ENCODE measurements at places on chromosomes 12 and 14. TPM values are rescaled to one million over a fixed set of nuclear protein-coding genes. Genes with fewer than 3 reads are reported as not detected.

- no peak overlapping the region for H3K27ac ChIP-seq
- no peaks in the 10 kb centered on the region for H3K27me3 ChIP-seq
- H3K36me3 ChIP-seq = no peaks in the 10 kb centered on the region
Measured at GRCh38 chr12:92438641-92439419, 264.0 kb upstream of the PLEKHG7 start.

The SLC10A1 gene
- not detected for total RNA-seq

DNA sequence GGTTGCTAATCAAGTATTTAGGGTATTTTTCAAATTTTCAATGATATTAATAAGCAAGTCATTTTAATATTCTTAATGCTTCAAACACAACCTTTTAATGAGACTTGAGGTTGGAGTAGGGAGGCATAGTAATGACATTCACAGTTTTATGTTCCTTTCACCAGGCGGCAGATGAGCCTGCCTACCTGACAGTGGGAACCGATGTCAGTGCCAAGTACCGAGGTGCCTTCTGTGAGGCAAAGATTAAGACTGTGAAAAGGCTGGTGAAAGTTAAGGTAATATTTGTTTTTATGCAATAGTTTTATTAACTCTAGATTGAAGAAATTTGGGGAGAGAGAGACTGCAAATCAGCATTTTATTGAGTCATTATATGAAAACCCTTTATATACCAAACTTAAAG is 3.1 kb downstream of the ARID4A start:
- H3K4me3 ChIP-seq = no peak overlapping the region
- peaks cover 7% of the 10 kb centered on the region for H3K36me3 ChIP-seq
- DNase-seq = no peak
- peaks cover 13% of the 10 kb centered on the region for H3K4me1 ChIP-seq
- H3K27ac ChIP-seq = no peak overlapping the region
- no peaks in the 10 kb centered on the region for H3K27me3 ChIP-seq

DNA sequence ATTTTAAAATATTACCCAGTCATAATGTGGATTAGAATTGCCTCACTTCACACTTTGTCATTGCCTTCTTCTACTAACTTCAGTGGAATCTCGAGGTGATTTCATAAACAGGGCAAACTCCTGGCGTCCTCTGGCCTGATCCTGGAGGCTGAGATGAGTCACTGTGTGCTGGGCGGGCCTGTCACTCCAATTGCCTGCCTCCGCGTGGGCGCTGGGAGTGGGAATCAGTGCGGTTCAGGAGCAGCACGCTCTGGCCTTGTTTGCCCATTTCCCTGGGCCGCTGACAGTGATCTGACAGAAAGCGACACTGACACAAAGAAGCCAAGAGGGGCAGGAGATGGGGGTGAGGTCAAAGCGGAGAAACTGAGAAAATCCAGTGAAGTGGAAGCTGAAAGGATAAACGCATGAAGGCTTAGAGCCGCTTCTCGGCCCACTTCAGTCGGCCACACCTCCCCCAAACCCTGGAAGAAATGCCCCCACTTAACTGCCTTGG is 29.7 kb downstream of the LGR5 start:
- DNase-seq = no peak
- H3K27me3 ChIP-seq = no peaks in the 10 kb centered on the region
- no peak overlapping the region for H3K4me3 ChIP-seq

GRCh38 chr12:29198901-29199300 is 49.8 kb downstream of the FAR2 start:
- no peaks in the 10 kb centered on the region for H3K27me3 ChIP-seq
- H3K27ac ChIP-seq = no peak overlapping the region
- no peaks in the 10 kb centered on the region for H3K36me3 ChIP-seq
- no peak overlapping the region for H3K4me3 ChIP-seq
- no peak for DNase-seq

DNA sequence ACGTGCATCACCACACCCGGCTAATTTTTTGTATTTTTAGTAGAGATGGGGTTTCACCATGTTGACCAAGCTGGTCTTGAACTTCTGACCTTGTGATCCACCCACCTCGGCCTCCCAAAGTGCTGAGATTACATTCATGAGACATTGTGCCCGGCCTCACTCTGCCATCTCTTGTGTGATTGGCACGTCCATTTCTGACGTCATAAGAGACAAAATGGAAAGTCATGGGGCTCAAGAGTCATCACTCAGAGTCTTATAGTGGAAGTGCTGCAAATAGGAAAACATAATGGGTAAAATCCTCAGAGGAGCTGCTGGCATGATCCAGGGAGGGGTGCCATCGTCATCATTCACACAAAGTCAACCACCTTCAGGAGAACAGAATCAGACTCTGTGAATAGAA is 54.2 kb upstream of the GPATCH2L start:
- H3K27ac ChIP-seq = no peak overlapping the region
- no peak for DNase-seq
- H3K27me3 ChIP-seq = no peaks in the 10 kb centered on the region
- H3K36me3 ChIP-seq = no peaks in the 10 kb centered on the region

The IL26 gene
- total RNA-seq = 3.1 TPM

DNA sequence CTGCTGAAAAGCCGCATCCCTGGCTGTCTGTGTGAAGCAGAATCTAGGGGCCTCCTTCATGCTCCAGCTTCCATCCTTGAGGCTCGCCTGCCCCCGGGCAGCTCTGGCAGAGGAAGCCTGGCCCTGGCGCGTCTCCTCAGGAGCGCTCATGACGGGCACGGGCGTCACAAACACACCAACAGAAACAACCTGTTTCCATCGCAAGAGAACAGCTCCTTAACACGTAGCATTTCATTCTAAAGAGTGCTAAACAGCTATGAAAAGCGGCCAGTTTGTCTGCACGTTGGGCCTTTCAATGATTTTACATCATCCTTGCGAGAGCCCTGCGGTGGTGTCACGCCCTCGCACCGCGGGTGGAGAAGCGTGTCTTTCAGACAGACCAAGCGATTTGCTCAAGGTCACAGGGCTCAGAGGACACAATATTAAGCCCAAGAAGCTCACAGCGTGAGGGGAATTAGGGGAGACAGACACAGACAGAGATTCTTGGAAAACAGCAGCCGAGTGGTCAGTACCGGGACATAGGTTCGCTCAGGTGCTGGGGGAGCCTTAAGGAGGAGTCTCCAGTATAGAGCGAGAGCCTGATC is 4.9 kb downstream of the ADGRD1 start:
- no peaks in the 10 kb centered on the region for H3K4me1 ChIP-seq
- no peak for DNase-seq
- H3K4me3 ChIP-seq = no peak overlapping the region
- no peaks in the 10 kb centered on the region for H3K36me3 ChIP-seq

DNA sequence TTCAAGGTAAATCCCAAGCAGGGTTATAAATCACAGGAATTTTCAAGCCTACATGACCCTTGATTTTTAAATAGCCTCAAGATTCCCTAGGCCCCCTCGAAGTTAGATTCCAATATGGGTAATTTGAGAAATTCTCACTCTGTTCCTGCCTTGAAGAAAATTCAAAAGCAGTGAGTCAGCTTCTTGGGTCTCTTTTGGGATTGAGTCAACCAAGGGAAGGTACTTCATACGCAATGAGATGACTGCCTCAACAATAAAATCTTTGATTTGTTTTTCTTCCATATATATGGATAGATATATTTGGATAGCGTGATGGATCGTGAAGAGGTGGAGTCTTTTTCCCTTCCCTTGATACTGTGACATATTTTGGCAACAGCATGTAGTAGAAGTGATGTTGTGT is 180.4 kb upstream of the ATP2B1 start:
- DNase-seq = no peak
- no peaks in the 10 kb centered on the region for H3K4me1 ChIP-seq
- H3K36me3 ChIP-seq = no peaks in the 10 kb centered on the region
- H3K4me3 ChIP-seq = no peak overlapping the region
- H3K27ac ChIP-seq = no peak overlapping the region

The NANOG gene
- total RNA-seq = not detected

The RNASE1 gene
- 1.8 TPM for total RNA-seq
